ENCODE measurements at places on chromosomes 1 and 21.

DNA sequence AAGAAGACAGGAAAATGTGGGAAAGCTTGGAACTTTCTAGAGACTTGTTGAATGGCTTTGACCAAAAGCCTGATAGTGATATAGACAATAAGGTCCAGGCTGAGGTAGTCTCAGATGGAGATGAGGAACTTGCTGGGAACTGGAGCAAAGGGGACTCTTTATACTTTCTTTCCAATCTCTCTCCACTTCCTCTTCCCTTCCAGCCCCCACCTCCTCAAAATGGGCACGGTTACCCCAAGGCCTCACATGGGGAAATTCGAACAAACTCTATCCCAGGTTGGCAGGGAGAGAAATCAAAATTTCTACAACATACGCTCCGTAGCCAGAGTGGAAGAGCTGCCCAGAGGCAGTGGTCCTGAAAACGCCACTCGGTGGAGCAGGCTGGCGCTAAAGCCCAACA lies 15.2 kb downstream of the PPT1 start:
- DNase-seq, result no peak

DNA sequence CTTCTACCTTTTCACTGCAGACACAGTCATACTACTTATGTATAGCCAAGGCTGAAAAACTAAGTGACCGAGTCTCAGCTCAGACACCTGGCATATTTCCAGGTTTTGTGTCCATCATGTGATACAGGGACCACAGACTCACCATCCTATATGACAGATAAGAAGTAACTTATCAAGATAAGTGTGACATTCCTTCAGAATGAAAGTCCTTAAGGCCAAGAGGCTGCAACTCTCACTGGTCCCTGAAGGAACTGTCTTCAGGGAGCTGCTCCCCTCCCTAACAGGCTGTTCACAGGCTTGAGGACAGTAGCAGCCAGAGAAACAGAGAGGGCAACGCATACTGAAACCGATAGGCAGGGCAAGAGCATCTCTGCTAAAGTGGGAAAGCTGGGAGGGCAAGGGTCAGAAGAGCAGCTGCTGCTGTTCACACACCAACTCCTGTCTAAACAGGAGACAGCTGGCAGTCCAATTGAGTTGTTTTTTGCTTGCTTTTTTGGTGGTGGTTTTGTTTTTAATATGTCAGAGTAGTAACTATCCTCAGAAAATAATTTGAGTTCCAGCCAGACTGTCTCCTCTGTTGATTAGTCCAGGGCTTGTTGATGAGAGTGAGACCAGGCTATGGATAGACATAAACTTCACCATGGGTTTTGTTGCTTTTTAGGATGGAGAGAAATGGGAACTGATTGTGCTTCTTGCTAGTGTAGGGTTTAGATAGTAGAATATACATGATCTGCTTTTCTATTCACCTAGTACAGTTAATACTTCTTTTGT lies 67.7 kb downstream of the MACF1 start:
- no peak for DNase-seq

- DNase-seq, result no peak
Measured at GRCh38 chr1:212689196-212689725, 10.4 kb downstream of the BATF3 start.

DNA sequence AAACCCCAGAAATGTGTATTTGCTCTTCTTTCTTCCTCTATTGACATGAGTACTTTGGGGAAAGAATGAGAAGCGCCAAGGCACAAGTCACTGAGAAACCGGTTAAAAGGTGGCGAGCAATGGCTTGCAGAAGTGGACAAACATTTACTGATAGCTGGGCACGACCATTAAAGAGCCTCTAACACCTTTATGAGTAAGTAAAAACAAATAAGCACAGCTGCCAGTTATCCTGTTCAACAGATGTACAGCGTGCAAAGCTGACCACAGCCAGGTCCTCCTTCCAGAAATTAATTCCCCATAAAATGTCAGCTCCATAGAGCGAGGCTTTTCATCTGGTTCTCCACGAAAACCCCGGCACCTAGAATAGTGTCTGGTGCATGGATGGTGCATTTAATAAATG lies 72.7 kb downstream of the CAPZB start:
- DNase-seq, result no peak

DNA sequence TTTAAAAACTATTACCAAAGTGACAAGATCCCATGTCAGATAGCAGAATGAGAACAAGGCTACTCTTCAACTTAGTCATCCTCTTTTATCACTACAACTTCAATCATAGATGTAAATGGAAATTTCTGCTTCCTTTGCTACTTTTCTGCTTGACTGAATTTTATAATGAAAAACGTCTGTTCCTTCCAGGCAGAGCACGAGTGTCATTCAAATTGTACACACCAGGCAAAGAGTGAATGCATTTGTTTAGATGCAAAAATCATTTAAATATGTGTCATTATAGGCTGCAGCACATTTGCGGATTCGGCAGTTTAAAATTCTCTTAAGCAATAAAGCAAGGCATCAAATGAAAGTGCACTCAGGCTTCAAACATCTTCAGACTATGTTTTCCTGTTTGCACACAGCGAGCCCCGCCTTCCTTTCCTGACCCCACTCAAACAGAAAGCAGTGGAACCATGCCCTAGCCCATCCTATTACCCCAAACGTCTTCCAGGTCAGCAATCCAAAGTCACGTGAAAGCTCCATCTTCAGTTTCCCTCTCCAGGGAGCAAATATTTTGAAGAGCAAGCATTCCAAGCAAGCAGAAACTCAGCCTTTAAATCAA lies 99.6 kb downstream of the APP start:
- DNase-seq, result no peak

GRCh38 chr1:186937016-186937670 lies 108.4 kb downstream of the PLA2G4A start:
- no peak for DNase-seq

Data from right forelimb (tissue), 1 donor.